Stimulated activated CD4-positive, alpha-beta T cell treated with anti-CD3 and anti-CD28 coated beads, Interleukin-4, amount 100 ng/mL, for 48 hours (primary cell): ENCODE measurements at places on chromosomes 5 and 9.

DNA sequence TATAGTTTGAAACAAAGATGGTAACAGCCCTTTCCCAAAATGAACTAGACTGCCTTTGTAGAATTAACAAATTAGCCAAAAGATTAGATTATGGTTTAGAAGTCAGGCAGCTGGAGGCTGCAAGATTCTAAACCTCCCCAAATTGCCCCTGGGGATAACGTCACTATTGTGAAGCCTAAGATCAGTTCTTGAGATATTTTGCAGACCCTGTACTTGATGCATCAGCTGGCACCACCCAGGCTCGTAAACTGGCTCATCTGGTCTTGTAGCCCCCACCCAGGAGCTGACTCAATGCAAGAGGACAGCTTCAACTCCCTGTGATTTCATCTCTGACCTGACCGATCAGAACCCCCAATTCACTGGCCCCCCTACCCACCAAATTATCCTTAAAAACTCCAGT is 4.2 kb upstream of the SOWAHA start:
- no peak for DNase-seq

DNA sequence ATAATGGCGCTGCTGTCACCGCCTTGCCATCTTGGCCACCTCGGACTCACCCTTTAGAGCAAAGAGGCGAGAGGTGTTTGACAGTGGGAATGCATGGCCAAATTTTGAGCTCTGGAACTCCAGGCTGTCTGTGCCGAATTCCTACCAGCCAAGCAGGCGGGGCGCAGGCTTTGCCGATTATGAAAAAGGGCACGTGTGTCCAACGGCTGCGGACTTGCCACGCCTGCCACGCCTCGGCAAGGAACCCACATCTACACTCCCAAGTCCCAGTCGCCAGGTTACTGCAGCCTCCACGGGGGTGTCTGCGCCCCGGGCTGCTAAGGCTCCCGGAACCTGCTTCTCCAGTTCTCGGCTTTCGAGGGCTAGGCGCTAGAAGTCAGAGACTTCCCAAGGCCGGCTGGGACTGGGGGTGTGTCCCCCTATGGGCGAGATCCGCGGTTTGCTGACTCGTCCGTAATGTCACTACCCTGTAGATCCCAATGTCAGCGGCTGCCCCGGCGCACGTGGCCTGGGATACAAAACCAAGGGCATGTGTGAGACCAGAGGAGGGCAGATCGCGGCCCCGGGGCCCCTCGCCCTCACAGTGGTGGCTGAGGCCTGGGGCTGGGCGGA is 2.8 kb downstream of the NPR3 start:
- DNase-seq = no peak

DNA sequence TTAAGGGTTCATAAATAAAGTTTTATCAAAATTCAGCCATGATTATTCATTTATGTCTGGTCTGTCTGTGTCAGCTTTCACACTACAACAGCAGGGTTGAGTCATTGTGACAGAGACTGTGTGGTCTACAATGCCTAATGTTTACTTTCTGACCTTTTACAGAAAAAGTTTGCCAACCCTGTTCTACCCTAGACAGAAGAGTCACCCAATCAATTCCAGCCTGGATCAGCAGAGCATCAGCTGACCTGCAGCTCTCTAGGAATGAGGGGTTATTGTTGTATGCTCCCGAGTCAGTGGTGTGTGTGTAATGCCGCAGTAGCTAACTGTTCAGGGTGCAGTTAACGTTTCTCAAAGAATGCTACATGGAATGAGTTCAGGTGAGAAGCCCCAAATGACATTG is 87.3 kb downstream of the HRH2 start:
- no peak for DNase-seq

DNA sequence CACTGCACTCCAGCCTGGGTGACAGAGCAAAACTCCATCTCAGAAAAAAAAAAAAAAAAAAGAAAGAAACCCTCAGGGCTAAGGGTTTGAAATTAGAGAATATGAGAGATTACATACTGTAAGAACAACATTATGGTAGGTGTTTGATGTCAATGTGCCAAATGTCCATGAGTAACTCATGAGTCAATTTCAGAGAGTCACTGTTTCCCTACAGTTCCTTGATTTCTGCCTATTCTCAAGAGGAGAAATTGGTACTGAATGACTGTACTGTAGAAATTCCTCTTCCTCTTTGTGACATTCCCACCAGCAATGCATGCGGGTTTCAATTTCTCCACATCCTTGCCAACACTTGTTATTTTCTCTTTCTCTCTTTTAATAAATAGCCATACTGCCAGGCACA is 35.2 kb downstream of the MARVELD2 start:
- no peak for DNase-seq

- DNase-seq = no peak
Observed at GRCh38 chr9:4229252-4229651, 70.6 kb downstream of the GLIS3 start.

GRCh38 chr5:135306557-135306956 is 92.5 kb downstream of the MACROH2A1 start:
- DNase-seq = no peak

GRCh38 chr9:124511426-124511840 is 4.2 kb upstream of the NR5A1 start:
- no peak for DNase-seq
